Mesenteric fat pad (tissue), 1 donor: ENCODE measurements at places on chromosomes 13 and 19.

DNA sequence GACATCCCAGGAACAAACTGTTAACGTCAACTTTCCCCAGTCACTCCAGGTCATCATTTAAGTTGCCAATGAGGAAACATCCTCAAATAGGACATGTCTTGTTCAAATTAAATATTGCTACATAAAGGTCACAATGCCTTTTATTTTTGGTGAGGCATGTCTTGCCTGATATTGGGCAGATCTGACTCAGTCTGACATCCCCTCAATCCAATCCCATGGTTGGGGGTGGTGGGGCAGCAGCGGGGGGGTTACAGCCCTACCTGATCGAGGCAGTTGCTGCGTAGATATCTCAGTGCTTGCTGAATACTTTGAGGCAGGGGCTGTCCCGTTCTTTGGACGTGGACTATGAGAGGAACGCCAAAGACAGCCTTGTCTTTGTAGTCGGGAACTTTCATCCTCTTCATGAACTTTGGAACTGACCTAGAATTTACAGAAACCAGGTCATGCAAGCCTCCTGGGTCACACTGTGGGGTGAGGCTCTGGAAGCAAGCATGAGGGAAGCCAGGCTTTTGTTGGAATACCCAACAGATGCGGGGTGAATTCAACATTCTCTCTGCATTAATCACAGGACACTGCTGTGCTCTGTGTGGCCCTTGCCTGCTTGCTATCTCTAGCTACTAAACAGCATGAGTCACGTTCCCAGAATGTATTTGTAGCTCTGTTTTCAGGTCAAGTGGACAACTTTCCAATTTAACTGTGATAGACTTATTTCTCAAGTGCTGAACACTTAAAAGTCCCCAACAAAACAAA lies 109.8 kb downstream of the KL start:
- no peak for DNase-seq

DNA sequence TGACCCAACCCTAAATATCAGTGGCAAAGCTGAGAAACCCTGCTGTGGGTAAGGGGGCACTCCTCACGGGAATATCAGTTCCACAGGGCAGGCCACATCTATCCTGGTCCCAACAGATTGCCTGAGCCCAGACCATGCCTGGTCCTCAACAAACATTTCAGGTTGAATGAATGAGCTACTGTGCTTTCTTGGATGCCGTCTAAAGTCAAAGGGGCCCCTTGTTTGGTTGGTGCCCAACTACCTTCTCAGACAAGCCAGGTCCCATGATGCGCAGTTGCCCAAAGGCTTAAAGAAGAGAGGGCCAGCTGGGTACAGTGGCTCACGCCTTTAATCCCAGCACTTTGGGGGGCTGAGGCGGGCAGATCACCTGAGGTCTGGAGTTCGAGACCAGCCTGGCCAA lies 2.4 kb downstream of the DPP9 start:
- no peak for DNase-seq

DNA sequence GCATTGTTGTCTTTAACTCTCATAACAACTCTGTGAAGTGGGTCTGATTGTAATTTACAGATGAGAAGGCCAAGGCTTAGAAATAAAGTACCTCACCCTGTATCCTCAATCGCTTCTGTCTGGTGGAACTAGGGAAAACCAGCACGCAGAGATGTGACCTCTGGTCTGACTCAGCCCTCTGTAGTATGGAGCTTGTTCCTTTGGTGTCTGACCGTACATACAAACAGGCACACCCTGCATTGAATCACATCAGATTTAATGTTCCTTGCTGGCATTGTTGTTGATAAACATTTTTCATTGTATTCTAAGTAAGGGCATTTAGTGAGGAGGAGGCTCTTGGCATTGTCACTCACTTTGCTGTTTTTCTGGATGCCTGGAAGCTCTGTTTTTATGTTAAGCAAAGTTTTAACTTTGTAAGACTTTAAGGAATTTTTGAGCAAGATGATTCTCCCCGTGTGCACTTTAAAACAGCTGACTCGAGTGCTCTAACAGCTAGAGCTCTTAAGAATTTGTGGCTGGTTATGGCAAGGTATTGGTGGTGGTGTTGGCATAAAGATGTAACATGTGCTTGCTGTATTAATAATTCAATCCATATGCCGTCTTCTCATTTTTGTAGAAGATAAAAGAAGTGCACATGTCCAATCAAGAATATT lies 89.0 kb upstream of the SPATA13 start:
- DNase-seq, result no peak

GRCh38 chr13:61148691-61149315 lies 266.8 kb downstream of the PCDH20 start:
- DNase-seq, result no peak

GRCh38 chr13:51523082-51523518 lies 61.2 kb upstream of the WDFY2 start:
- DNase-seq, result no peak

- DNase-seq, result no peak
Measured at GRCh38 chr13:78129823-78130222, 211.2 kb upstream of the EDNRB start.

DNA sequence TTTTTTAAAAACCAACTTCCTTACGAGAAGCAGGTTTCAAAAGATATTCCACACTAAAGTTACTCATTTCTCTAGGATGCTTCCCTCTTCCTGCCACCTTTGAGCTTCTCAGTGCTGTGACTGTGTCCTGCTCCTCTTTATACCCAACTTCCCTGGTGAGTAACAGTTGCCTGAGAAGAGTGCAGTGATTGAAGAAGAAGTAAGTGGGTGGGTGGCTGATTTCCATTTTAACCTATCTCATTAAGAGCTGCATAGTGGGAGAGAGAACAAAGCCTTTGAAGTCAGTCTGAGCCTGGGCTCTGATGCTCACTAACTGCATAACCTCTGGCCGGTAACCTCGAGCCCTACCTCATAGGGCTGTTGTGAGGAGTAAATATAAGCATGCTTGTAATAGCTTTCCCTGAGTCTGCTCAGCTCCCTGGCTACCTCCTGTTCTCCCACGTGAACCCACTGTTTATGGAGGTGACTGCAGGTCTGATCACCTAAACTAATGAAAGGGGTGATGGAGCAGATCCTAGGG lies 977.3 kb downstream of the UQCRFS1 start:
- DNase-seq, result no peak

DNA sequence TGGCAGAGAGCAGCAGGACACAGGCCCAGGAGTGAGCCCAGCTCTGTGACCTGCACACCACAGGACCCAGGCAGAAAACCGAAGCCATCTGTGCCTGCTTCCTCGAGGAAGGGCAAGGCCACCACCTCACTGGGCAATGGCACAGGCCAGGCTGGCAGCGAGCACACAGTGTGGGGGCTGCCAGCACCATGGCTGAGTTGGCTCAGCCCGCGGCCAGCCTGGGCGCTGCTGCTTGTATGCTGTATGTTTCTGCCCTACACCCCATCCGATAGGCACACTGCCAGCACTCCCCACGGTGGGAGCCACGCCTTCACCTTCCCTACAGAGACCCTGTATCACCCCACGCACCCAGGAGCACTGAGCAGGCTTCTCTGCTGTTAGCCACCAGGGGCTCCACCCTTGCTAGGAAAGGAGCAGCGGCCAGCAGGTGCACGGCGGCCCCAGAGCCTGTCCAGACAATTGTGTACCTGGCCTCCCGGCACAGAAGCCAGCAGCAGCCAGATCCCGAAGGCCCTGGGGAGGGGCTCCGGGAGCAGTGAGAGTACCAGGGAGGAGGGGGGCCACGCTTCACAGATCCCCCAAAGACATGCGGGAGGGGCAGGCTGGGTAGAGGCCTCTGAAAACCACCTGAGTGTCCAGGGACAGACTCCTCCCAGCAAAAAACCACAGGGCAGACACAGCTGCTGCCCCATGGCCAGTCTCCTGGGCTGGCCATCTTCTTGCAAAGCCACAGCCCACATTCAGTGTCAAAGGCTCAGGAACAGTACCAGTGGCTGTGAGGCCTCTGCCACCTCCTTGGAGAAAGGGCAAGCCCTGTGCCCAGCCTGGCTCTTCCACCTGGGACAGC lies 56.1 kb downstream of the MLLT1 start:
- DNase-seq, result no peak

DNA sequence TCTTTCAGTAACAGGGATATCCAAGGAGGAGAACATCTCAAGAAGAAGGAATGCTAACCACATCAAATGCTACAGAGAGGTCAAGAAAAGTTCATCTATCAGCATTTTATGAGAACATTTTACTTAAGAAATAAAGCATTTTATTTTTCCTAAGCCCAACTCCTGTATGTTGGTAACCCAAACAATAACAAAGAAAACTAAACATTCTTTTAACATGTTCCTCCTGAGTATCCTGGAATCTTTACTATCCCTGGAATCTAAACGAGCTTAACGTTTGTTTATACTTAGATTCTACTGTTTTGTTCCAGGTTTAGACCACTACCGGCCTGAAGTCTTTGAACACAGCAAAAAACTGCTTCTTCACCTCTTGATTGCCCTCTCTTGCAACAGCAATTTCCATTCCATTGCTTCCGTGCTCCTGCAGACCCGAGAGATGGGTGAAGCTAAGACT lies 89.7 kb downstream of the ZAR1L start:
- DNase-seq, result no peak

DNA sequence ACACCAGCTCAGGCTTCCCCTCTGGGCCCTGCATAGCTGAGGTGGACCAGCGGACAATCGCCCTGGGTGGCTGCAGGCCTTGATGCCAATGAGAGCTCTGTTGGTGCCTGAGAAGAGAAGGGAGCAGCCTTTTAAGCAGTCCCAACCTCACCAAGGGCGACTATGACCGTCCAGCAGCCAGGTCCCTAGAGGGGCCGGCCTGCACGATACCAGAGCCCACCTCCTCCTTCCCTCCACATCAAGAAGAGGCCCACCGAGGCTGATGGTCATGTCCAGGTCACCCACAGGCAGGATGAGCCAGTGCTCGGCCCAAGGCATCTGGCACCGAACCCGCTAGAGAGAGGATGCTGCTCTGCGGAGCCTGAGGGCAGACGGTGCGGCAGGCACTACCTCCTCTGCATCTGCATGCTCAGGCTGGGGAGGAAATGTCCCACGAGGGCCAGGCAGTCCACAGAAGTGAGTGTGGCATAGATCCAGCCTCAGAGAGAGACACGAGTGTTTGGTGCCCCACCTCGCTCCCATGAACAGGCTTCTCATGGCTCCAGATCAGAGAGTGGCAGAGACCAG lies 219.4 kb downstream of the TUBA3C start:
- DNase-seq, result no peak

GRCh38 chr13:95740979-95741320 lies 64.0 kb downstream of the DNAJC3 start:
- DNase-seq, result no peak

GRCh38 chr13:30334663-30335386 lies 27.5 kb upstream of the KATNAL1 start:
- no peak for DNase-seq

DNA sequence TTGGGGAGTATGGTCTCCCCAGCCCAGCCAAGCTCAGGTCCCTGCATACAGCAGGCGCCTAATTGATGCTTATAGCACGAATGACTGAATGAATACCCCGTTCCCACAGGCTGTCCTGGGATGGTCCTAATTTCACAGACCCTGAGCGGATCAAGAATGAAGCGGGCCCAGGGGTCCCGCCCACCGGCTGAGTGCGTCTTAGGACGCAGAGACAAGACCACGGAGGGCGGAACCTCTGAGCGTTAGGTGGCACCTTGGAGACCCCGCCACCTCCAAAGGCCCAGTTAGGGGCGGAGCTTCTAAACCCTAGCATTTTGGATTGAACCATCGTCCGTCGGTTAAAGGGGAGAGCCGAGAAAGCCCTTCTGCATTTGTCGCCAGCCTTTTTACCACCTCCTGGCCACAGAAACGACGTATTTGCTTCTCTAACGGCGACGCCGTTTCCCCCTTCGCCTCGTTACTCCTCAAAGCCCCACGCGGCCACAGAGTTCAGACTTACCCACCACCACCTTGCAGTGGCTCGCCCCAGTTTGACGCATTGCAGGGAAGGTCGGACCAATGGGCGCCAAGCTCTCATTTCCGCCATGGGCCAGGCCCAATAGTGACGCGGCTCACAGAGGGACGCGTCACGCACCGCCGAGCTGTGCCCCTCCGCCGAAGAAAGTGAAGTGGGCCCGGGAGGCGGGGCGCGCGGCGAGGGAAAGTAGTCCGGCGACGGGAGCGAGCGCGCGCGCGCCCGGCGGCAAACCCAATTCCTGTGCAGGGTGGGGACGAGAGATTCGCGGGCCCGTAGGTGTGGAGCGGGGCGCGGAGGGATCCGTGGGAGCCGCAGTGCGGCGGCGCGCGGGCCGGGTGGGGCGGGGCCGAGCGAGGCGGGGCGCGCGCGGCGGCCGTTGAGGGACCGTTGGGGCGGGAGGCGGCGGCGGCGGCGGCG lies 479 bp upstream of the CALM3 start:
- DNase-seq, result peak; percentile 98

- no peak for DNase-seq
Measured at GRCh38 chr13:93145199-93145598, 81.4 kb upstream of the GPC6 start.

DNA sequence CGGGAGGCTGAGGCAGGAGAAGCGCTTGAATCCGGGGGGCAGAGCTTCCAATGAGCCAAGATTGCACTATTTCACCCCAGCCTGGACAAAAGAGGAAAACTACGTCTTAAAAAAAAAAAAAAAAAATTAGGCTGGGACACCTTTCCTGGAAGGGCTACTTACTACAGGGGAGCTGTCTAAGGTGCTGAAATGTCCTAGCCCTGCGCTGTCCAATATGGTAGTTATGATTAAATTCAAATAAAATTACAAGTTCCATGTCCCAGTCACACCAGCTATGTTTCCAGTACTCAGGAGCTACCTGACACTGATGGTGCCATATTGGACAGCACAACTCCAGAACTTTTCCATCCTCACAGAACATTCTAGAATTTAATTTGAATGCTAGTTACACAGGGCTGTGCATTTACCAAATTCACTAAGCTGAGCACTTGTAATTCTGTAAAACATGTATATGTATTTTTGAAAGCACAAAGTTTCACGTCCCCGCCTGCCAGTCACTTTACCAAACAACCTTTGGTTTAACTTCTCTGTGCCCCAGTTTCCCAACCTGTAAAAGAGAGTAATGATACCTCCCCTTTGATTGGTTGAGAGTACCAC lies 9.2 kb upstream of the ZSCAN22 start:
- no peak for DNase-seq

- DNase-seq, result no peak
Measured at GRCh38 chr13:102280366-102280765, 121.5 kb downstream of the FGF14 start.

GRCh38 chr19:12994701-12995595 lies at the start of gene NFIX:
Gene NFIX, plus strand, starts transcription at chr19:12995475. Its CDS starts 363 bp downstream, at chr19:12995838.
- no peak for DNase-seq
